ENCODE measurements at places on chromosomes 6 and 20.

- no peak for DNase-seq
Measured at GRCh38 chr6:117555882-117556498, 46.3 kb downstream of the GOPC start.

DNA sequence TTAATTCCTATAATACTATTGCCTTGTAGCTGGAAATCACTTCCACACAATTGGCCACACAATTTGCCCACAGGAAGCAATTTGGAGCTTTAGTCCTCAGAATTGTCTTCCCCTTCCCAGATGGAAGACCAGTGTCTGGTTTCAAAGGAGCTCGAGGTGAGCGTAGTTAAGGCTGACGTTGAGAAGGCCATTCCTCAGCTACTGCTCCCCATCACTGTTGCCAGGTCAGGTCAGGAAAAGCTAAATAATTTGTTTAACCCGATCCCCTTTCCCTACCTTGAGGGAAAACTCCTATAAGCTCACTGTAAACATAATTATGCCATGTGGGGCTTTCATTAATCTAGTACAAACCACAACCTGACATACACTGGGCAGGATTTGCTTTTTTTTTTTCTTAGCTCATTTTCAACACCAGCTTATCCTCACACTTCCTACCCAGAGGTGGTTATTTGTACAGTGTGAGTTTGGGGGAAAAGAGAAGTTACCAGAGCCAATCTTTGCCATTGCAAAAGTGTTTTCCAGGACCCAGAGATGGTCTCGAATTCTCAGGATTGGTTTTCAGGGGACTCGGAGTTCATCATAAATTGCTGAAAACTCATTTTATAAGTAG, 242.7 kb downstream of the CLIC5 start:
- DNase-seq: no peak

DNA sequence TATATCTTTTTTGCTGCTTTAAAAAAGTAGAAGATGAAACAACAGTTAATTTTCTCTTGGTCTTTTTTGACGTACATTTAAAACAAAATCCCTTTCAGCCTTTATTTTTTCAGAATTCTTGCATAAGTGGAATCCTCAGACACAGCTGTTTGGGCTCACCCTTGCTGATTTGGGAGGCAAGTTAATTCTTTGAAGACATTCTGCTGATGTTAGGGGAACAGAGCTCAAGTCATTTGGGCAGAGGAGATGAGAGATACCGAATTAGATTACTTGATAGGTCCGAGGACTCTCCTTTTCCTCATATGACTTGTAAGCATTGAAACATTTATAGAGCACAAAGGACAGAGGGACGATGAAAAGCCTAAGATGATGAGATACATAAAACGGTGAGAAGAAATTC, 567.9 kb upstream of the CITED2 start:
- no peak for DNase-seq

GRCh38 chr20:24160563-24161281, 172.1 kb upstream of the GGTLC1 start:
- DNase-seq: no peak

DNA sequence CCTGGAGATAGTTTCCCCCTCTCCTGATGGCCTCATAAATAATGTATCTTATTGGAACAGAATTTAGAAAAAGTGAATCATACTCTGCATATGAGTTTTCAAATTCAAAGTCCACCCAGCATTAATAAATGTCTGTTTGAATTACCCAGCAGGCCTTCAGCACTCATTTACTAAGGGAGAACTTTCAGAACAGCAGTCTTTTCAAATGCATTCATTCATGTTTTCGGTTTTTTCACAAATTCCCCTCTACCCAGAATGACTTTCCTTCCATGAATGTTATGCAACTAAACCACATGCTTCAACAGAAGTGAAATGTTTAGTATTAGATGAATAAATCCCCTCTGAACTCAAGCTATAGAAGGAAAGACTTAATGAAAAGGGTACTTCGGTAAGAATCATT, 92.4 kb downstream of the RTN4IP1 start:
- DNase-seq: no peak

GRCh38 chr6:157514659-157515496, 133.9 kb downstream of the ZDHHC14 start:
- peak; percentile 72 for DNase-seq

- DNase-seq: no peak
Measured at GRCh38 chr6:72535124-72535523, 86.7 kb upstream of the KCNQ5 start.

DNA sequence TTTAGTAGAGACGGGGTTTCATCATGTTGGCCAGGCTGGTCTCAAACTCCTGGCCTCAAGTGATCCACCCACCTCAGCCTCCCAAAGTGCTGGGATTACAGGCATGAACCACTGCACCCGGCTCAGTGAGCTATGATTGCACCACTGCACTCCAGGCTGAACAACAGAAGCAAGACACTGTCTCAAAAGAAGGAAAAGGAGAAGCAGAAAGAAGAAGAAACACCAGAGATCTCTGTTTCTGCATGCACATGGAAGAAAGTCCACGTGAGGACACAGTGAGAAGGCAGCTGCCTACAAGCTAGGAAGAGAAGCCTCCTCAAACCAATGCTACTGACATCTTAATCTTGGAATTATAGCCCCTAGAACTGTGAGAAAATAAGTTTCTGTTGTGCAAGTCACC, 16.0 kb downstream of the ECT2L start:
- DNase-seq: no peak

DNA sequence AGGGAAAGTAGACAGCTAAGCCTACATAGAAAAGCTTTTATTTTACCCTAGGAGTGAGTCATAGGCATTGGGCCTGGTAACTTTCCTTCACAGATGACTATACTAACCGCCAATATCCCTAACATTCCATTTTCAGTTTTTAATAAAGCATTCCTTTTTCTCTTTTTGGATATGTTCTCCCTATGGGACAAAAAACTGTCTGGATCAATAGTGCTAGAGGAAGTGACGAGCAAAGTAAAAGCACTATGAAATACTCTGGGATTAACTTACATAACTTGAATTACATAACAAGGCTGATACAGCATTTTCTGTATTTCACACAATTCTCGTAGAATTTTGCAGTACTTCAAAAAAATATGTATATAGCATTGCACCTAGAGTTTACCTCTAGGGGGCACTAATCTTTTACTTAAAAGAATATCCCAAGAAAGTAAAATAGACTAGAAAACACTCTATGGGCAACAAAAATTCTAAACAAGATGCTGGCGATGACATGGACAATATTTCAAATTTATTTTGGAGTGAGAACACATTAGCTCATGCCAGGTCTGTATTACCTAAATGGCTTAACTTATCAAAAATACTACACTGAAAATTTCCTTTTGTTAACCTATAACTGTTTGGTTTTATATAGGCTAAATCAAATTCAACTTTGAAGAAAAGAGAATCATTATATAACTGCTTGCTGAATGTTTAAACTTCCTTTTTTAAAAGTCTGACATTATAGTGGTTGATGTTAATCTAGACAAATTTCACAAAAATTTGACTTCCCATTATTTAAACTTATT, 66.3 kb upstream of the DST start:
- peak; percentile 91 for DNase-seq

GRCh38 chr20:24917797-24918578, 31.1 kb upstream of the CST7 start:
- no peak for DNase-seq

DNA sequence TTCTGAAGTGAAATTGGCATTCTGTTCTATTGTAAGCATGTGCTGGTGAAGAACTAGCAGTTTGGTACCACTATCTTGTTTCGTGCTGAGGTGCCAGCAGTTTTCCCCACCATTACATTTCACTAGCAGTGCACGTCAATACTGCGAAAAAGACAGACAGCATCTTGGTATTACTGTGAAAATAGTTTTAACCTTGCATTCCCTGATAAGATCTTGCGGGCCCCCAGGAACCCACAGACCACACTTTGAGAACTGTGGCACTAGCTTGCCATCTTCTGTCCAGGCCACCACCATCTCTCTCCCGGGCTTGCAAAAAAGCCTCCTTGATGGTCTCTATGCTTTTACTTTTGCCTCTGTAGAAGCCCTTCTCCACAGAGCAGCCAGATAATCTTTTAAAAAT, 185.7 kb downstream of the BACH2 start:
- DNase-seq: no peak

- no peak for DNase-seq
Measured at GRCh38 chr20:17142666-17143065, 84.2 kb upstream of the PCSK2 start.

- DNase-seq: no peak
Measured at GRCh38 chr20:34888468-34888867, 12.1 kb downstream of the ACSS2 start.

- DNase-seq: no peak
Measured at GRCh38 chr6:5087389-5087788, 2.2 kb downstream of the PPP1R3G start.

DNA sequence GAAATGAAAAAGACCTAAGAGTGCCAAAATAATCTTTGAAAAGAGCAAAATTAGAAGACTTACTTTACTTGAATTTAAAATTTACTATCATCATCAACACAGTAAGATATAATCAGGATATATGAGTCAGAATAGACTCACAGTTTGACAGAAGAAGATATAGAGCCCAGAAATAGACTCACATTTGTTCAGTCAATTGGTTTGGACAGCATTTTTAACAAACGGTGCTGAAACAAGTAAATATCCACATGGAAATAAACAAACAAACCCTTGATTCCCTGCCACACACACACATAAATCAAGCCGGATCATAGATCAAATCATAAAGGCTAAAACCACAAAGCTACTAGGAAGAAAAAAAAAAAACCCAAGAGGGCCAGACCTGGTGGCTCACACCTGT, 291.1 kb downstream of the ADGRG6 start:
- DNase-seq: no peak

- DNase-seq: no peak
Measured at GRCh38 chr6:166667796-166668610, 41.0 kb upstream of the RPS6KA2 start.

- no peak for DNase-seq
Measured at GRCh38 chr20:62772103-62772611, 24.1 kb upstream of the MRGBP start.

- DNase-seq: no peak
Measured at GRCh38 chr20:19008497-19008896, 194.9 kb downstream of the SCP2D1 start.

GRCh38 chr20:36334281-36335205, 28.4 kb downstream of the DLGAP4 start:
- DNase-seq: no peak

DNA sequence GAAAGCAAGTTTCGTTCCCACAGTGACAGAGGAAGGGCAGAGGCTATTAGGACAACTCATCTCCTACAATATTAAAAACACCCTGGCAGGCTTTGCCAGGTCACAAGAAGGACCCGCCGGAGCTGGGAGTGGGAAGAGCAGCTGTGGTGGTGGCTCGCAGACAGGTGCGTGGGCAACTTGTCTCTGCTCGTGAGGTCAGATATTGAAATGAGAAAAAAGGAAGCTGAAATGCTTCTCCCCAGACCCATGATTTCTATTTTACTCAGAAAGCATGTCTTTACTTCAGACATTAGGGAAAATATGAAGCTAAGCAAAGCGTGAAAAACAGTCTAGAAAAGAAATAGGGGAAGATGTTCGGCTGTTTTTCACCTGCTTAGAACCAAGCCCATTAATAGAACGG, 166.3 kb upstream of the EEF1E1 start:
- no peak for DNase-seq

- peak; percentile 63 for DNase-seq
Measured at GRCh38 chr6:69019832-69020231, 384.8 kb downstream of the ADGRB3 start.

DNA sequence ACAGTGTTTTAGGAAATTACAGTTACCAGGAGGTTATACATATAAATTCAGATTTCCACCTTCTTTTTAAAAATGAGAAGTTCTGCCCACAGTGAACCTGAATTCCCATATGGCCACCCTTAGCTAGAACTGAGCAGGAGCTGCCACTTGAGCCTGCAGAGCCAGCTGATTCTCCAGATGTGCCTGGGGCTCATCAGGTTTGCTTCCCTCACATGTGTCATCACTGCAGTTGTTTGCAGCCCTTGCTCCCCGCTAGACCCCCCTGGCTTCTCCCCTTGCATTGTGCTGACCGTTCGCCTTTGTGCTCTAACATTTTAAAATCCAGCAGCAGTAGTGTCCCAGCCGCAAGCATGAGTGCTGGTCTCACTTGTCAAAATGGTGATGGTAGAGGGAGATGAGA, 131.1 kb downstream of the UTRN start:
- no peak for DNase-seq

GRCh38 chr6:84575264-84575663, 189.1 kb downstream of the TBX18 start:
- DNase-seq: peak; percentile 39

GRCh38 chr6:85506441-85507093, 56.7 kb downstream of the NT5E start:
- DNase-seq: no peak

GRCh38 chr20:18638768-18639167, 50.9 kb downstream of the DTD1 start:
- DNase-seq: no peak

GRCh38 chr6:11149551-11149950, 38.0 kb upstream of the ERVFRD-1 start:
- DNase-seq: no peak

GRCh38 chr6:53999088-53999755, 112.0 kb upstream of the MLIP start:
- no peak for DNase-seq

- no peak for DNase-seq
Measured at GRCh38 chr20:34954904-34955230, 739 bp downstream of the GSS start.

- no peak for DNase-seq
Measured at GRCh38 chr6:151805286-151805840, 2.1 kb upstream of the ESR1 start.

- no peak for DNase-seq
Measured at GRCh38 chr6:151392427-151392826, 1.1 kb upstream of the ZBTB2 start.

GRCh38 chr6:129920103-129920798, 59.1 kb upstream of the TMEM244 start:
- no peak for DNase-seq

GRCh38 chr20:11143481-11143880, 469.7 kb upstream of the JAG1 start:
- DNase-seq: no peak

GRCh38 chr20:3782597-3782996, 1.3 kb upstream of the SPEF1 start:
- no peak for DNase-seq

- no peak for DNase-seq
Measured at GRCh38 chr6:123417535-123417934, 219.2 kb downstream of the TRDN start.

Measured in HS-5 (cell line).